ENCODE measurements at places on chromosomes 7 and 10. TPM values are rescaled to one million over a fixed set of nuclear protein-coding genes. Genes with fewer than 3 reads are reported as not detected.

- no peak for DNase-seq
Observed at GRCh38 chr7:95011146-95011928, 103.9 kb downstream of the PPP1R9A start.

Gene CFTR
- 1.8 TPM for total RNA-seq

Gene ZC3HAV1L
- total RNA-seq, result 23.3 TPM

Gene CHRM2
- total RNA-seq, result 0.09 TPM

- peak; percentile 44 for DNase-seq
Observed at GRCh38 chr10:131314799-131315198, 3.3 kb upstream of the TCERG1L start.

Gene PNLIP
- not detected for total RNA-seq

Gene OPN1SW
- total RNA-seq, result not detected

- no peak for DNase-seq
Observed at GRCh38 chr7:145398758-145399157, 562.9 kb upstream of the TPK1 start.

Gene MALRD1
- 0.93 TPM for total RNA-seq

Gene IQUB
- not detected for total RNA-seq

Gene HOXA10
- 1.8 TPM for total RNA-seq

- no peak for DNase-seq
Observed at GRCh38 chr7:86914551-86914950, 144.9 kb downstream of the ELAPOR2 start.
